ENCODE measurements at places on chromosomes 4 and X. TPM values are rescaled to one million over a fixed set of nuclear protein-coding genes. Genes with fewer than 3 reads are reported as not detected.

Gene STS
- total RNA-seq: 7.9 TPM

DNA sequence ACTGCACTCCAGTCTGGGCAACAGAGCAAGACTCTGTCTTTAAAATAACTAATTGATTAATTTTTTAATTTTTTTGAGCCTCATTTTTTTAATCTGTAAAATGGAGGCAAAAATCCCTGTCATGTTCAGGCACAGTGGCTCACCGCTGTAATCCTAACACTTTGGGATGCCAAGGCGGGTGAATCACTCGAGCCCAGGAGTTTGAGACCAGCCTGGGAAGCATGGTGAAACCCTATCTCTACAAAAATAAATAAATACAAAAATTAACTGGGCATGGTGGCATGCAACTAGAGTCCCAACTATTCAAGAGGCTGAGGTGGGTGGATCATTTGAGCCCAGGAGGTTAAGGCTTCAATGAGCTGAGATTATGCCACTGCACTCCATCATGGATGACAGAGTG is 15.4 kb downstream of the AMTN start:
- no peak for DNase-seq

DNA sequence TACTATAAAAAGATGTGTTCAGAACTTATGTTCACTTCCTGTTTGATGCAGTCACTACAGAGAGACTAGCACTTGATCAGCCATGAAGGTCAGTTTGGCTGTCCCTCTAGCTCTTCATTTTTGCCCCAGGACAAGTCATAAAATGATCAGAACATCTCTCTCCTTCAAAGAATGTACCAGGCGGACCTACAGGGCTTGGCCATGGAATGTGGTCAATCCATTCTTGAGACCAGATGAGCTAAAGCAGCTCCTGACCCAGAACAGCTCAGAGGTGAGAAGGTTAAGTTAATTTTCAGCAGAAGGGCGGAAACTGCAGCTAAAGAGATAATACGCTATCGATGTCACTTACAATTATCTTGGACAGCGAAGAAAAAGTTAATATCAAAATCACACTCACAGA is 49.2 kb upstream of the TAB3 start:
- no peak for DNase-seq

Gene DCLK2
- total RNA-seq: 2.9 TPM

- DNase-seq: no peak
These were observed 2.1 kb downstream of the SHISA3 start for GRCh38 chr4:42399393-42399792.

Gene AGTR2
- not detected for total RNA-seq

DNA sequence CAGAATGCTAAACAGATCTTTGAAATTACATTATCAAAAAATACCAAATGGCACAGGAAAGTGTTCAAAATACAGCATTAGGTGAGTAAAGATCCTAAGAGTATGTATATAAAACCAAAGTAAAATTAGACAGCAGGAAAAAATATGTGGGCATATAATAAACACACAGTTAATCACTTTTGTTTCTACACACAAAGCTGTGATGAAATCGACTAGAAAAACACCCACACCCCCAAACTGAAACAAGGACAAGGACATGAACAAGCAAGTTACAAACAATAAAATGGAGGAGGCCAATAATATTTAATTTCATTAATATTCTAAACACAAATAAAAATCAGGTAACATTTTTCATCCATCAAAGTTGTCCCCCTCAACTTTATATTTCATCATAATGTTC is 143.2 kb downstream of the FRYL start:
- DNase-seq: no peak

Gene UGT8
- 0.13 TPM for total RNA-seq

DNA sequence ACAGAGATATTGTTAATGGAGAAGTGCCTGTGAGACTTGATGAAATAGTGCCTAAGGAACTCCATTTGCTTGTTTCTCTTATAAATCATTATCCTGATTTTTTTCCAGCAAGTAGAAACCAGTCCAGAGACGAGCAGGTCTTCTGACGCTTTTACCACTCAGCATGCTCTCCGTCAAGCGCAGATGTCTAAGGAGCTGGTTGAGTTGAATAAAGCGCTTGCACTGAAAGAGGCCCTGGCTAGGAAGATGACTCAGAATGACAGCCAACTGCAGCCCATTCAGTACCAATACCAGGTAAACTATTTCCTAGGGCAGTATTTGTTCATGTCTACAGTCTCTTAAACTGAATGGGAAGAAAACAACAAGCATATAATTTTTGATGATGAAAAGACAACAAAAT is 63.6 kb downstream of the KIF4A start:
- DNase-seq: no peak

- DNase-seq: no peak
These were observed 14.1 kb downstream of the TNIP3 start for GRCh38 chr4:121150003-121150402.

GRCh38 chr4:120731561-120731960 is 191.0 kb downstream of the PRDM5 start:
- peak; percentile 9 for DNase-seq

- DNase-seq: no peak
These were observed 25.8 kb downstream of the PPP3CA start for GRCh38 chr4:101321481-101322042.

DNA sequence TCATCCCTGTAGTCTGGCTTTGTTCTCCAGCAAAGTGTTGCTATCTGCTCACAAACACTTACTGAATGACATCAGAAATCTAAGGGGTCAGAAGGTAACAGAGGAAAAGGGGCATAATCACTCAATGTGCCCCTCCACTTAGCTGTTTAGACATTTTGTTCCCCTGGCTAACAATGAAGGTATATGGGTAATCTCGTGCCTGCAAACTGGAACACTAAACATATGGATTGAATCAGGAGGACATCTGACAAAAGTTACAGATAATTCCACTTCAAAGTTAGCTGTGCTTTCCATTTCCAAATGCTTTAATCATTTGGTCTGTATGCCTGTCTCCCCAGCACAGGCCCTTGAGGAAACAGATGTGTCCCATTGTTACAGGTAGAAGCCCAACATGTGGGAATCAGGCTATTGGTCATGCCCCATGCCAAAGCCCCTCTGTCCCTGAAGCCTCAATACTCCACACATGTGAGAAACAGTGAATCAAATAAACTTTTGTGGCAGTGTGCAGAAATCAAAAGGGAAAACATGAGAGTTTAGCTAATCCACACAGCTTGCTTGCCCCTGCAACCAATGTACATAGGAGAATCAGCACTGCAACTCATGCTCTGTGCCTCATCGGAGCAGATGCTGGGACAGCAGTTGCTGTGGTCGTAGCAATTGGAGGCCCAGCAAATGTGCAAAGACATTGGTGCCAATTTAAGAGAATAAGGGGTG is 111.7 kb downstream of the RNF150 start:
- no peak for DNase-seq

Gene NOX1
- not detected for total RNA-seq

- no peak for DNase-seq
These were observed 51.4 kb downstream of the PROM1 start for GRCh38 chr4:16032396-16032770.

GRCh38 chr4:182206916-182207315 is 36.3 kb upstream of the TENM3 start:
- no peak for DNase-seq

Gene UCP1
- total RNA-seq: not detected

GRCh38 chrX:68204521-68205038 is 228.7 kb downstream of the OPHN1 start:
- DNase-seq: no peak

DNA sequence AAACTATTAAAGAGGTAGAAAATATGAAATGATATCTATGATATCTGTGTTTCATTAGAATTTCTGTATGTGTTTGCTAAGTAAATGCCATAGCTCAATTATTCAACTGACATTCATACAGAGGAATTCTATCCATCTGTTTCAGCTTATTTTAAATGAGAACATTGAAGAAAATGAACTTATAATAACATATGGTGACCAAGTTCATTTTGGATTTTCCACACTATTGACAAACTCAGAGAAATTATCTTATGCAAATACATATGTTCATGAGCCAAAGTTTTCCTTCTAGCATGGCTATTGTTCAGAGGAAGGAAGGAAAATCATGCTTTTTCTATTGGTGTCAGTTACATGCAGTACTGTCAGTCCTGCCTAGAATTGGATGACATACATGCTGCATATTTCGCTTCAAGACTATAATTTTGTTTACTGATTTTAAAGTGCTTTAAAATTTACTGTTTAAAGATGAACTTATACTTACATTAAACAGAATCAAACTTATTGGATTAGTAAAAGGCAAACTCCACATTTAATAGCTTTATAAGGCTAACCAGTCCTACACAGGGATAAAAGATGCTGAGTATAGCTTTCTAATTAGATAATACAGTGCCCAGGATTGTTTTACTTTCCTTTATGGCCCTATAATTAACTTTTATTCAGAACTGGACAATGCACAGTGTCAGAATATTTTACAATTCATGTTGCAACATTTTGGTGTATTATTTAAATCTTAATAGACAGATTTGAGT is 646.2 kb downstream of the TRAM1L1 start:
- no peak for DNase-seq

GRCh38 chr4:38013461-38014366 is 53.5 kb downstream of the PTTG2 start:
- peak; percentile 84 for DNase-seq

- no peak for DNase-seq
These were observed 76.8 kb downstream of the CRMP1 start for GRCh38 chr4:5816101-5816500.

DNA sequence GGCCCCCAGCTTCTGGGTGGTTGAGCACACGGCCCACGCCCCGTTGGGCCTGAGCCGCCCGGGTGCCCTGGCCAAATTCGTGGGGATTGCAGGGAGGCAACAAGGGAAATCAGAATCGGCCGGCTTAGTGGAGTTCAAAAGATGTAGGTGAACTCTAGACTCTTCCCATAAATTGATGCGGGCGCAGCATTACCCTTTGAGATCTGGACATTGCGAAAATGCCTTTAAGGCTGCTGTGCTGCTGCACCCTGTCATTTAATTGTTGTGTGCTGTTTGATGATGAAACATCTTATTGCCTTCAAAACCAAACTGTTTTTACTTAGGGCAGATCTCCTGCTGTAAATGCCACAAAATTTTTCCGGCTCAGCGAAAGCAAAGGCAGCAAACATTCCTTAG is 409 bp upstream of the MPP1 start:
- no peak for DNase-seq

DNA sequence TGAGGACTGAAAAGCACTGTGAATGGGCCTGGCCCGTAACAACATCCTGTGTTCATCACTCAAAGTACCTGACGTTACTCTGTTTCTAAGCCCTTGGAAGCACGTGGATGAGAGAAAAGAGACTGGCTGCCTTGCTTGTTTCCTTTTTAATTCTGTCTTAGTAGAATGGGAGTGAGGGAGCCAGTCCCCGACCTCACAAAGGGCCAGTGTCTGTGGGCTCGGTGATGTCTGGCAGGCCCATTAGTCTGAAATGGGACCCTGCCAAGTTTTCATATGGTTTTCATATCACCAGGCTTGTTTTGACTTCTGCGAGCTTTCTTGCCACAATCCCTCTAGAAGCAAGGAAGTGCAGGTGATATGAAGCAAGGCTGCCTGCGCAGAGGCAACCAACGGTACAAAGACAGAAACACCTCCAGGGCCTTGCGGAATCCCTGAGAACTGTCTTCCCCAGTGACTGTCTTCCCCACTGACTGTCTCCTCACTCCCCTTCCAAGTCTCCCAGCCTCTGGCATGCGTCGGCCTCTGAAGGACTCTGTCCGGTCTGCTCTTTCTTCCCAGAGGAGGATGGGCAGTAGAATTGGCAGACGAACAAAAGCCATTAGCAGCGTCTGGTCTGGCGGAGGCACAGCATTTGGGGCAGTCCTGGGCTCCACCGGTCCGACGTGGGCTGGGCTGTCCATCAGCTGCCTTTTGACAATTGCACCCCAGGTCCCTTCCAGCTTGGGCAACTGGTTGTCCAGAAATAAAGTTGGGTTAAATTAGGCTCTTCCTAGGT is 20.2 kb upstream of the RASL11B start:
- DNase-seq: no peak

- no peak for DNase-seq
These were observed 161.8 kb downstream of the FNIP2 start for GRCh38 chr4:158930639-158930972.

DNA sequence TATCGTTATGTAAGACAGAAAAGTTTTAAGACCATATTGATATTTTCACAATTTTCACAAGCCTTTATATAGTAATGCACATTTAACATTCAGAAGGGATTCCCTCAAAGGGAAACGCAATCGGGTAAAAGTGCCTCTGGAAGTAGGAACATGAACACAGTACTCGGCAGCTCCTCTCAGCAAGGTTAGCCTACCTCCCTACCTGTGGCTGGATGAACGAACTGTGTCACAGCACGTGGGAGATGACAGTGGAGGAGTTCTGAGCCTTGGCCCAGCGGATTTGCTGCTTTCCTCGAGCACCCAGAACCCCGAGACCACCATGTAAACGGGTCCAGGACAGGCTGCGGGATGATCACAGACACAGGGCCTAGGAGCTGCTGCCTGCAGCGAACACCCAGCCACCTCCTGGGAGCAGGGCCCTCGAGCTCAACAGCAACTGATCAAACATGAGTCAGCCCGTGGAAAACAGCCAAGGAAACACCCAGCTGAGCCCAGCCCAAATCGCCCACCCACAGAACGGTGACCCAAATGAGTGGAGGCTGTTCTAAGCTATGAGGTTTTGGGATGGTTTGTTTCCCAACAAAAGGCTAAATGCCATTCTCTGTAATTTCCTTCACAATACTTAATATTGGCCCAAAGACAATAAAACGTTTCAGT is 30.4 kb downstream of the FAT1 start:
- peak; percentile 95 for DNase-seq

DNA sequence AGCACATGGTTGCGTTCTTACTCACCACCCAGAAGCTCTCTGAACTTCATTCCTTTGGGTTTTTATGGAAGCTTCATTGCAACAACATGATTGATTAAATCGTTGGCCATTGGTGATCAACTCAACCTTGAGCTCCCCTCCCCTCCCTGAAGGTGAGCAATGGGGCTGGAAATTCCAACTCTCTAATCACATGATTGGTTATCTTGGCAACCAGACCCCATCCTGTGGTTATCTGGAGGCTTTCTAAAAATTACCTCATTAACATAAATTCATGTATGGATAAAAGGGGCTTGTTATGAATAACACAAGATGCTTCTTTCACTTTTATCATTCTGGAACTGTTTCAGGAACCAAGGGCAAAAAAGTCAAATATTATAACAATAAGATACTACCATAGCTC is 34.6 kb upstream of the NMU start:
- DNase-seq: no peak

- DNase-seq: peak; percentile 89
These were observed 129.5 kb downstream of the TSPAN5 start for GRCh38 chr4:98528882-98529281.

DNA sequence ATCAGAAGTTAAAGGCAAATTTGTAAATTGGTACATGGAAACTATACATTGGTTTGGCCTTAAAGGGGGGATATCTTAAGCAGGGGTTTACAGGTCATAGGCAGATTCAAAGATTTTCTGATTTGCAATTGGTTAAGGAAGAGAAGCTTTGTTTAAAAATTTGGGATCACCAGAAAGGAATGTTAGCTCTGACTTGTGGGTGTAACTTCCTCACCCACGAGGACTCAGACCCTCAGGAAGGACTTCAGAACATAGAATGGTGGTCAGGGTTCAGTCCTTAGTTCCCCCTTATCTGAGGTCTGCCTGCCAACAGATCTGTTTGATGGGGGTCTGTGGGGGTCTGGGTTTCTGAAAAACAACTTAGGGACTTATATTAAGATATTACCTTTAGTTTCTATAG is 427.4 kb upstream of the DIPK2B start:
- DNase-seq: peak; percentile 37

GRCh38 chrX:18620349-18620748 is 51.6 kb downstream of the RS1 start:
- DNase-seq: no peak

All from LHCN-M2 (cell line).